ENCODE measurements at places on chromosomes 13 and 19.

- DNase-seq, result peak; percentile 75
Observed at GRCh38 chr19:58544591-58545285, 874 bp downstream of the TRIM28 start.

GRCh38 chr19:5628461-5628860 lies 5.6 kb downstream of the SAFB start:
- DNase-seq, result no peak

DNA sequence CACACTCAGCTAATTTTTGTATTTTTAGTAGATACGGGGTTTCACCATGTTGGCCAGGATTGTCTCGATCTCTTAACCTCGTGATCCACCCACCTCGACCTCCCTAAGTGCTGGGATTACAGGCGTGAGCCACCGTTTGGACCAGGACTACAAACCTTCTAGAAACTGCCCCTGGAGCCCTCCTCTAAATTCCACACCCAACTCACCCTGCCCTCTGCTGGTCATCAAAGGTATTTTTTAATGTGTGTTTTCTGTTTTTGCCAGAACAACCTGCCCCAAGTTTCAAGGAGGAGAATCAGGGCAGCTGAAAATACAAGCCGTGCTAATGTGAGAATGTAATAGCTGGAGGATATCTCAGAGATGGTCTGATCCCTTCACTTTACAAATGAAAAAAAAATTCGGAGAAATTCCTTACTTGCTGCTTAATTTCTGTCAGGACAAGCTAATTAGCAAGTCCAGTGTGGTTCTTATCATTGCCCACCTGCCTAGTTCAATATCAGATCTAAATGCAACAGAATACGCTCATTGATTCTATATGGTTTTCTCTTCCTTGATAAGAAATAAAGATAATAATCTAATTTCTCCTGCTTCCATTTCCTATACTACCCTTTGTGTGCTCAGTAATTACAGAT lies 4.1 kb downstream of the ATP8A2 start:
- DNase-seq, result no peak

GRCh38 chr13:99916366-99917103 lies 55.0 kb downstream of the ZIC5 start:
- no peak for DNase-seq

- no peak for DNase-seq
Observed at GRCh38 chr19:11494634-11495285, 10.9 kb downstream of the ZNF653 start.

GRCh38 chr13:98650396-98651107 lies 73.6 kb upstream of the STK24 start:
- no peak for DNase-seq

- no peak for DNase-seq
Observed at GRCh38 chr19:13018035-13018914, 23.0 kb downstream of the NFIX start.

DNA sequence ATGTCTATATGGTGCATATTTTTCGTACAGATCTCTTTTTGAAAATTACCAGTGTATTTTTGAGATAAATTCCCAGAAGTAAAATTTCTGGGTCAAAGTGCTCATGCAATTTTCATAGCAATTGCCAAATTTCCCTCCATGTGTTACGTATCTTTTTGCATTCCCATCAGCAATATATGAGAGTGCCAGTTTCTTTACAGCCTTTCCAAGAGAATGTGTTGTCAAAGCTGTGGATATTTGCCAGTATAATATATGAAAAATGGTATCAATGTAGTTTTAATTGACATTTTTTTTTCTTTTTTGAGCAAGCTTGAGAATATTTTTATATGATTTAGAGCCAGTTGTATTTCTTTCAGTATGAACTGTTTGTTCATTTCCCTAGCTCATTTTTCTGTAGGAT lies 399.0 kb upstream of the KLF12 start:
- DNase-seq, result no peak

GRCh38 chr13:112078879-112079531 lies 12.1 kb downstream of the SOX1 start:
- DNase-seq, result no peak

- DNase-seq, result no peak
Observed at GRCh38 chr13:99067159-99067985, 89.5 kb upstream of the DOCK9 start.

GRCh38 chr19:28549680-28550277 lies 663.2 kb downstream of the UQCRFS1 start:
- DNase-seq, result no peak

- DNase-seq, result no peak
Observed at GRCh38 chr13:27969082-27969865, at the start of gene CDX2. TSS of gene CDX2 (minus strand) at chr13:27969315. CDS start at chr13:27969006, 309 bp downstream.

DNA sequence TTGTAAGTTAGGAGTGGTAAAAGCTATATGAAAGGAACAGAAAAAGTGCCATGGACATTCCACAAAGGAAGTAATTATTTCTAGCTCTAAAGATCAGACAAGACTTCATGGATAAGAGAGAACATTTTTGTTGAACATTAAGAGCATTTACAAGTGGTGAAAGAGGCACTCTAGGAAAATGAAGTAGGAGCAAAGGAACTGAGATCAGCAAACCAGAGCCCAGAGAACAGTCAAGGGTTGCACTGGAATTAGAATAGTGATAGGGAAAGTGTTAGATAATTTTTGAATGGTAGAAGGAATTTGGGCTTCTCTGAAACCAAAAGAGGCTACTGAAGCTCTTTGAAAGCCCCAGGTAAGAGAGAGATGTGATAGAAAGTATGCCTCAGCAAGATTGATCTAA lies 94.1 kb downstream of the COG6 start:
- no peak for DNase-seq

DNA sequence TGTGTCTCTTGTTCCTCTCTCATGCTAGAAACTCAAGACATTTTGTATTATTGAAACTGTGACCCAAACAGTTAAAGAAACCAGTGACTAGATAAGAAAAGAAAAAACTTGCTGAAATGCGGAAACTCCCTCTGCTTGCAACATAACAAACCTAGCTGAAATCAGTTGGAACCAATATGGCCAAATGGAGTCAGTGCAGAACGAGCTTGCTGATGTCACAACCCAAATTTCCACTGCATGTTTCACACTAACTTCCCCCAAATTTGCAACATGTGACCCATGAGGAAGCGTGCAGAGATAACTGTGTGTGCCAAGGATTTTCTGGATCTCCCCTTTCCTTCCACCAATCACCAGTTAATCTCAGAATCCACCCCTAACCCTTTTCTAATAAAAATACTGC lies 208.0 kb downstream of the DLEU7 start:
- DNase-seq, result no peak

GRCh38 chr13:79387853-79388252 lies 18.2 kb downstream of the RBM26 start:
- DNase-seq, result no peak

GRCh38 chr13:111897178-111897845 lies 169.6 kb upstream of the SOX1 start:
- no peak for DNase-seq

- DNase-seq, result no peak
Observed at GRCh38 chr13:90485436-90485835, 862.1 kb upstream of the MIR17HG start.

- DNase-seq, result peak; percentile 69
Observed at GRCh38 chr19:37506387-37507166, at the start of gene ZNF793. TSS of gene ZNF793 (plus strand) at chr19:37506939. CDS start at chr19:37523440, 16,501 bp downstream.

- DNase-seq, result no peak
Observed at GRCh38 chr13:95258619-95259194, 42.5 kb downstream of the ABCC4 start.

- DNase-seq, result no peak
Observed at GRCh38 chr19:38155453-38155852, 68.6 kb downstream of the DPF1 start.

GRCh38 chr13:41682766-41683165 lies 225.4 kb downstream of the RGCC start:
- no peak for DNase-seq

- DNase-seq, result no peak
Observed at GRCh38 chr19:14150041-14150769, 13.8 kb upstream of the ASF1B start.

GRCh38 chr19:3167533-3168272 lies 10.9 kb upstream of the S1PR4 start:
- no peak for DNase-seq

- no peak for DNase-seq
Observed at GRCh38 chr19:7738023-7738422, 6.1 kb upstream of the CLEC4G start.

DNA sequence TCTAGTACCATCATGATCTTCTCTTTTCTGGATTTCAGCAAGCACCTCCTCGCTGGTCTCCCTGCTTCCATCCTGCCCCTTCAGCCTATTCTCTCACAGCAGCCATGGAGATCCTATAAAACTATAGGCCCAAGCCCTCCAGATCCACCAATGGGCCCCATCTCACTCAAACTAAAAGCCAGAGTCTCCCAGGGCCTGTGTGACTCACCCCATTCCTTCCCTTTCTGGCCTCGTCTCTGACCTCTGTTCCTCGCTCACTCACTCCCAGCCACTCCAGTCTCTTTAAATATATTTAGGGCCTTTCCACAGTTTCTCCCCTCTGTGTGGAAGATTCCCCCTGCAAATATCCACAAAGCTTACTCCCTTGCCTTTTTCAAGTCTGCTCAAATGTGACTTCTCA lies 89.7 kb downstream of the HSPH1 start:
- no peak for DNase-seq

DNA sequence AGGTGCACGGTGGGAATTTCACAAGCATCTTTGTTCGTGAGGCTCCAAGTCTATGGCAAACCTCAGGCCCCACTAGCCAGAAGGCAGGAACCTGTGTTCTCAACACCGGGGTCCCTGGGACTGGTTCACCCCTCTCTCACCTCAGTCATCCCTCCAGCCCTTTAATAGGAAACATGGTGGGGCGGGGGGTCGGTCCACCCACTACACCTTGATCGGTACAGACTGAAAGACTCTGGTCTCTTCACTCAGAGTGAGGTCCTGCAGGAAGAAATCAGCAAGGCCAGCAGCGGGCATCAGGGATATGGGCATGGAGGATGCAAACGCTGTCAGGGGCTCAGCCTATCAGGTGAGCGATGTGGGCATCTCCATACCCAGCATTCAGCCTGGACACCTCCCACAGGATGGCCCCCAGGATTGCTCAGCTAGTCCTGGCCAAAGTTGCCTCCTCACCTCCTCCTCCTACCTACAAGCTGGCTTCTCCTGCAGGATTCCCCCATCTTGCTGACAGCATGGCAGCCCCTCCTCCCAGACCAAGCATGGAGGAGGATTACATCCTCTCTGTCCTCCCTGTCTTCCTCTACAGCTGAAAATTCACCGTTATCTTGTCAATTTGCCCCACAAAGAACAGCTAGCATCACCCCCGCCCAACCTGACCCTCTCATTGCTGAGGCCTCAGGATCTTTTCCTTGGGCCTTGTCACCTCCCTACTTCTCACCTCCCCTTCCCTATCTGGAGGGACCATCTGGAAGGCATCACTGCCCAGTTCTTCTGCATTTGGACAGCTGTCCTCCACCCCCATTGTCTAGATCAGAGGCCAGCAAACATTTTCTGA lies 37.3 kb upstream of the CD33 start:
- DNase-seq, result no peak

GRCh38 chr19:54464044-54464629 lies 559 bp upstream of the LENG9 start:
- DNase-seq, result peak; percentile 52

DNA sequence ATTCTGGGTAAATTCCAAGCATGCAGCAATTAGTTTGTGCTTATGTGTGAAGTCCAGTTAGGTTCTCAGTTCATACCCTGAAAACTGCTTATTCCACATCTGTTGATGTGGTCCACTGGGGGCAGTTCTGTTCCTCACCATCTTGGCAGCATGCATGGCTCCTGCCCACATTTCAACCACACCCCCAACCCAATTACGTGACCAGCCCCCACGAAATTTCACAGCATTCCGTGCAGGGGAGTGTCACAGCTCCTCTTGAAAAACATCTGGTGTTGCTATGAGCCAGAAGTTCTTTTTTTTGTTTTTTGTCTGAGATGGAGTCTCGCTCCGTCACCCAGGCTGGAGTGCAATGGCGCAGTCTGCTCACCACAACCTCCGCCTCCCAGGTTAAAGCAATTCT lies 9.1 kb upstream of the ERVK3-1 start:
- DNase-seq, result no peak

DNA sequence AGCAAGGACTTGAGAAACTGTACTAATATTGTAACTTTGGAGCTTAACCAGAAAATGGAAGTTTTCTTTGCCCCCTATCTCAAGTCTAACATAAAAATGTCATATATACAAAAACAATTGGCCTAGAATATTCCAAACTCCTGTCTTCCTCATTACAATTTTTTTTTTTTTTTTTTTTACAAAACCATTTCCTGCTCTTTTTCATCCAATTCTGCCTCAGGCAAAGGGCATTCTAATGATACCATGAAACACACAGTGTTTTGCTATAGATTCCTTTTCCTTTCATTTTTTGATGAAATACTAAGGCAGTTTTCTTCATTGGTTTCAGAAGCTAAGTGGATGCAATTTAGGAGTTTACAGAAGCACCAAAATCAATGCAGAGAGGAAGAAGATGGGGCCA lies 119.7 kb downstream of the LHFPL6 start:
- no peak for DNase-seq

DNA sequence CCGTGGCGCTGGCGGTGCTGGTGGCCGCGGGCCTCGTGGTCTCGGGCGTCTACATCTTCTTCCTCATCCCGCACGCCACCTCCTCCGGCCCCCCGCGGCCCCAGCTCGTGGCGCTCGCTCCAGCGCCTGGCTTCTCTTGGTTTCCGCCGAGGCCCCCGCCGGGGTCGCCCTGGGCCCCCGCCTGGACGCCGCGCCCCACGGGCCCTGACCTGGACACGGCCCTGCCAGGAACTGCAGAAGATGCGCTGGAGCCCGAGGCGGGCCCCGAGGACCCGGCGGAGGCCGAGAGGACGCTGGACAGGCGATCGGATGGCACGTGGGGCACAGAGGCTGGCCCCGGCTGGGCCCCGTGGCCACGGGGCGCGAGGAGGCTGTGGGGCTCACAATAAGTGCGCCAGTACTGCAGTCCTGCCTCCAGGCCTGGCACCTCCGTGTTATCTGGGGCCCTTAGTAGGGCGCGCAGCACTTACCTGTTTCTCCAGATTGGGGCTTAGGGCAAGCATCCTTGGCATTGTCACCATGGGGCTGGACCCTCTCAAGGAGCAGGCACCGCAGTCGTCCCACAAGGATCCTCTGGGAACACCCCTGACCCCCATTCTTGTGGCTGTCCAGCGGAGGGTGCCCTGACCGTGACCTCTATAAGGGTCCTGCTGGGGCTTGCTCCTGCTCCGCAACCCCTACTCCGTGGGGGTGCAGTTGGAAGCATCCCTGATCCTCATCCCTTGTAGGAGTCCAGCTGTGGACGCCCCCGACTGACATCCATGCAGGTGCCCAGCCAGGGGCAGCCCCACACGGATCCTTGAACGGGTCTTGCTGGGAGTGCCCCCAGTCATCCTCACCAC lies 1.5 kb downstream of the RNF225 start:
- no peak for DNase-seq

DNA sequence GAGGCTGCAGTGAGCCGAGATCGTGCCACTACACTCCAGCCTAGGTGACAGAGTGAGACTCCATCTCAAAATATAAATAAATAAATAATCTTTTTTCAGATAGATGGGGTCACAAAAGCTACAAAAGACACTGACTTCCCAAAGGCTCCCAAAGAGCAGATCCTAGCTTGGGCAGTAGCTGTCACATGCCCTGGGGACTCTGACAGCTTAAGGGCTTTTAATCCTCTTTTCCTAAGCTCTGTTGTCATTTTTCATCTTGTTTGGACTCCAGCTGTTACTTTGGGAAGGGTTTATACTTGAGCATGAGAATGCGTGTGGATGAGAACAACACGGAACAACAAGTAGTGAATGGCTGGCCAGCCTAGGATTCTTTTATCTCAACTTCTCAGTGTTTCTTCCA lies 231.7 kb downstream of the MZT1 start:
- DNase-seq, result no peak
